ENCODE measurements at places on chromosomes 3 and 15. TPM values are rescaled to one million over a fixed set of nuclear protein-coding genes. Genes with fewer than 3 reads are reported as not detected.

RASL12 gene
- 8.5 TPM for total RNA-seq

MFGE8 gene
- 87.6 TPM for total RNA-seq

TTC21A gene
- total RNA-seq, result 0.59 TPM

KCNAB1 gene
- total RNA-seq, result not detected

MSL2 gene
- total RNA-seq, result 6.1 TPM

CEP63 gene
- 17.4 TPM for total RNA-seq

PPP2R3A gene
- 9.8 TPM for total RNA-seq

CD47 gene
- 60.2 TPM for total RNA-seq

OXNAD1 gene
- 11.1 TPM for total RNA-seq

ERC2 gene
- total RNA-seq, result 0.30 TPM

CPNE9 gene
- total RNA-seq, result under 0.01 TPM

SPINK8 gene
- total RNA-seq, result not detected

FMN1 gene
- total RNA-seq, result 6.7 TPM

SLC27A2 gene
- 0.50 TPM for total RNA-seq

GRK7 gene
- not detected for total RNA-seq

LRRIQ4 gene
- not detected for total RNA-seq

MYO5C gene
- 0.15 TPM for total RNA-seq

STXBP5L gene
- total RNA-seq, result not detected

HESX1 gene
- 1.0 TPM for total RNA-seq

NEIL1 gene
- 2.1 TPM for total RNA-seq

IFT57 gene
- total RNA-seq, result 33.1 TPM

AGBL1 gene
- total RNA-seq, result not detected

Measured in bronchus fibroblast of lung (primary cell).